ENCODE measurements at places on chromosomes 11 and 22.

DNA sequence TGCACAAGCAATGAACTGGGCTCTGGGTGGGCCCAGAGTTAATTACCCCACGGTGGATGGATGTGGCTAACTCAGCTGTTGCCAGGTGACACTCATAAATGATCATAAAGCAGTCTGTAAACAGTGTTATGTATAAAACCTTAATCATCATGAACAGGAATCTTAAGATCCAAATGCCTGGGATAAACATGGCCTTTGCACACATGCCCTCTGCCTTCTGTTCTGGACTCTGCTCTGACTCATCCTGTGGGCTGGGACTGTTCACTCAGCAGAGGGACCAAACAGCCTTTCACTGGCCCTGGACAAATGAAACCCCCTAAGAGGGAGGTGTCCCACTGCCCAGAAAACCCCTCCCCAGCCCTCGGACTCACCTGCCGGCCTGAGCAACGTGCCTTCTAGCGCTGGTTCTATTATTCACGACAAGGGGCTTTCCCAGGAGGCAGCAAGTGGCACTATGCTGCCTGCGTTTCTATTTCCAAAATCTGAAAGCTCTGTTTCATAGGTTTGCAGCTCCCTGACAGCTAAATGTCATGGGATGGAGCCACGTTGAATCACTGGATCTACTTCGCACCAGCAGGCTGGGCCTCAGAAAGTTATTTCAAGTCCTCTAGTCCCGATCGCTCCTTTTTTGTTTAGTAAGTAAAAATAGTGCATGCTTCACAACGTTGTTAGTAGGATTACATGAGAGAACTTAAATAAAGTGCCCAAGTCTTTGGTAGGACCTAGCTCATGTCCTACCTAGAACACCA is 53.0 kb downstream of the LARGE1 start:
- DNase-seq: no peak

GRCh38 chr22:23228503-23228902 is 48.2 kb downstream of the BCR start:
- DNase-seq: no peak

GRCh38 chr22:27988704-27989103 is 69.6 kb upstream of the PITPNB start:
- DNase-seq: no peak

GRCh38 chr11:13644997-13645687 is 23.3 kb upstream of the FAR1 start:
- DNase-seq: no peak

- peak; percentile 50 for DNase-seq
These were observed 27.5 kb downstream of the DHCR7 start for GRCh38 chr11:71420455-71421241.

GRCh38 chr11:72702096-72702495 is 27.9 kb upstream of the PDE2A start:
- no peak for DNase-seq

DNA sequence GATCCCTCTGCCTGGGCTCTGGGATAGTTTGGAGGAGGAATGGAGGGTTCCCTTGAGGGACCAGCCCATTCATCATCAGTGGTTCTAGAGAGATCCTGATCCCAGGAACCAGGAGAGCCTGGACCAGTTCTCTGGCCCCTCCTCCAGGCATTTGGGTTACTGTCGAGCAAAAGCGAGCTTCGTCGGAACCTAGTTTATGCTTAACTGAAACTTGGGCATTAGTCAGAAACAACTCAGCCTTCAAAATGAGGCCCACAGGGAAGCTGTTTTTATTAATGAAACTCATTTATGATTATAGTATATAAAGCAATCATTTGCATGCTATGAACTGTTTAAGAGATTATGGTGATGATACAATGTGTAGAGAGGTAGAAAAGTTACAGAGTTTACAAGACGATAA is 61.4 kb downstream of the LIF start:
- DNase-seq: no peak

GRCh38 chr11:124193221-124194010 is 10.3 kb downstream of the OR10D3 start:
- DNase-seq: no peak

GRCh38 chr11:45794169-45794568 is 10.8 kb upstream of the SLC35C1 start:
- DNase-seq: no peak

DNA sequence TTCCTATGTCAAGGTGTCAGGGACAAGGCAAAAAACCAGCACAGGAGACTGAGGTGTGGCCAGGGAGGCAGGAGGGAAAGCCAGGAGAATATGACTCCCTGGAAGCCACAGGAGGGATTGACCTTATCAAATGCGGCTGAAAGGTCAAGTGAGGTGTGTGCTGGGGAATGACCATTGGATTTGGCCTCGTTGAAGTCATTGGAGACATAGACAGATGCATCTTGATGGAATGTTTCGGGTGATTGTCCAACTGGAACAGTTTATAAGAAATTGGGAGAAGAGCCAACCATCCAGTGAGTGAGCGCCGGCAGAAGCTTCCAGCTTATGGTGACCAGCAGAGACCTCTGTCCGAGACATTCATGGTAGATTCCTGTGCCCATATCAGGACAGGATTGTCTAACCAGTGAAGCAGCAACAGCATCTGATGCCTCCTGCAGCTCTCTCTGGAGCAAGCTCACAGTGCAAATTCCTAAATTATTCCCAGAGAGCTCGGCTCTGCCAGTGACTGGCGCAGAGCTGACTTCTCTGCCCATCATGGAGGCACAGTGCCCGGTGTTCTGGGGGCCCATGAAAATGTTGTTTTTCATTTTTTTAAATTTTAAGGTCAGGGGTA is 95.4 kb downstream of the MYO18B start:
- DNase-seq: no peak

DNA sequence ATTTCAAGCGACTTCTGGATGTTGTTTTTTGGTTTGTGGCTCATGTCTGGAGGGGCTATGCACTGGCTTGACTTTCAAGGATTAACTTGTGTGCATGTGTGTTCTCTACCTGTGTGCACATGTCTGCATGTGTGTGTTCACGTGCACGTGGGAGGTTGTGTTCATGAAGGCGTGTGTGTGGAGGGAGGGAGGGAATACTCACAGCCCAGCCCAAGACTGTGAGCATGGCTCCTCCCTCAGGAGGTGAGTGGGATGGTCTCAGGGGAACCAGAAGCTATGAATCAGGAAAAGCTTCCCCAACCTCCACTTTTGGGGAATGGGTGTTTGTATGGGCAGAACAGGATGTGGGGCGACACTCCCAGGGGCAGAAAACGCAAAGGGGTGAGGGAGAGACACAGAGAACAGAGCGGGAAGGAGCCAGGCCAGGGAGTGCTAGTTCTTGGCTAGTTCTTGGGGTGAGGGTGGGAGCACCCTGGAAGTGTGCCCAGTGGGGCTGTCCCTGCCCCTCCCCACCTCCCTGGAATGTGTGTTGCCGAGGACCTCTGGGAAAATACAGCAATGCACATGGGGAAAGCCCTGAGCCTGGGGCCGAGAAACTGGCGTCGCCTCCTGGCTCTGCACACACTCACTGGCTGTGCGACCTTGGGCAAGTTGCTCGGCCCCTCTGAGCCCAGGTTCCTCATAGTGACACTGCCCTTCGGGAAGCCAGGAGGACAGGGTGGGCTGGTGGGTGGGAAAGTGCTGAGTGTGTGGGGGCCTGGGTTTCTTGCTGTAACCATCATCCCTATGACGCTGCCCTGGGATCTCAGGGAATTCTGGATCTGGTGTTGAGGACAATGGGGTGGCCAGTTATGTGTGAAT is 16.9 kb upstream of the ALX4 start:
- DNase-seq: no peak

DNA sequence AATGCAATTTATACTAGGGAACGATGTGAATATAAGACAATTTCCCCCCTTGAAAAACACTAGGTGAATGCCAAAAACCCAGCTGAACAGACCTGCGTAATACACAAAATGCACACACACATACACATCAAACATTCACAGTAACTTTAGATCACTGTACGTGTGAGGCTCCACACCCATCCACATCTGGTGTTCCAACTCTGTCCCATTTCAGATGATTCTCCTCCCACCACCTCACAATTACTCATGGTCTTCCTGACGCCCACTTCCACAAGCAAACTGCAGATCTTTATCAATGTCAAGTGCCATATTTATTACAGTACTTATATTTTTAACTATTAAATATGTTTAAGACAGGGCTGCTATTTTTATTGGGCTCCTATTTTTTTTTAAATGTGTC is 57.8 kb upstream of the TENM4 start:
- no peak for DNase-seq

- peak; percentile 32 for DNase-seq
These were observed 5.1 kb upstream of the KRTAP5-9 start for GRCh38 chr11:71542879-71543777.

Data from SK-N-DZ (cell line).